ENCODE measurements at places on chromosomes 11 and 22. TPM values are rescaled to one million over a fixed set of nuclear protein-coding genes. Genes with fewer than 3 reads are reported as not detected.

- no peak overlapping the region for H3K4me3 ChIP-seq
- no peaks in the 10 kb centered on the region for H3K36me3 ChIP-seq
Observed at GRCh38 chr11:17528906-17529843, 15.0 kb downstream of the USH1C start.

DNA sequence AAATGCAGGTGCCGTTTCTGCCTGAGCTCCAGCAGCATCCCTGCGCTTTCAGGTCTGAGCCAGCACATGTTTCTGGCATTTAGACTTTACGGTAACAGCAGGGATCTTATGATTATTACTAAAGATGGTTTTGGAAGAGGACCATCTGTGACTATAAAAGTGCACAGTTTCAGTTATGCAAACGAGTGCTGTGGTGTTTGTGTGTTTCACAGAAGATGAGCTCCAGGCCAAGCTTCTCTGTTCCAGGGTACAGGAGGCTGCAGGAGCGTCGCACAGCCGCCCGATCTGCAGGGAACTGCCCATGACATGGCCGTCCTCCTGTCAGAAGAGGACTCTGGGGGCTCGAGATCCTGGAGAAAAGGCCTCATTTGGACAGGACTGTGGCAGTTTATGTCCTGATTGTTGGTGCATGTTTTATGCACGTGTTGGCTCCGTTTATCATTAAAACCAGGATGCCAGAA lies 297.3 kb downstream of the TBC1D22A start:
- H3K27ac ChIP-seq, result no peak overlapping the region
- H3K4me3 ChIP-seq, result no peak overlapping the region
- H3K36me3 ChIP-seq, result peaks cover 6% of the 10 kb centered on the region
- H3K4me1 ChIP-seq, result no peaks in the 10 kb centered on the region
- no peaks in the 10 kb centered on the region for H3K27me3 ChIP-seq
- DNase-seq, result no peak

GRCh38 chr11:28420099-28420498 lies 311.9 kb downstream of the METTL15 start:
- no peak overlapping the region for H3K4me3 ChIP-seq
- no peak for DNase-seq
- H3K27me3 ChIP-seq, result no peaks in the 10 kb centered on the region
- H3K4me1 ChIP-seq, result no peaks in the 10 kb centered on the region
- H3K36me3 ChIP-seq, result no peaks in the 10 kb centered on the region

GRCh38 chr11:114149689-114150407 lies 90.3 kb downstream of the ZBTB16 start:
- peaks cover 24% of the 10 kb centered on the region for H3K36me3 ChIP-seq
- H3K4me1 ChIP-seq, result peaks cover 48% of the 10 kb centered on the region
- no peak overlapping the region for H3K4me3 ChIP-seq
- H3K27ac ChIP-seq, result peak overlapping the region; percentile 99
- H3K27me3 ChIP-seq, result no peaks in the 10 kb centered on the region
- no peak for DNase-seq

DNA sequence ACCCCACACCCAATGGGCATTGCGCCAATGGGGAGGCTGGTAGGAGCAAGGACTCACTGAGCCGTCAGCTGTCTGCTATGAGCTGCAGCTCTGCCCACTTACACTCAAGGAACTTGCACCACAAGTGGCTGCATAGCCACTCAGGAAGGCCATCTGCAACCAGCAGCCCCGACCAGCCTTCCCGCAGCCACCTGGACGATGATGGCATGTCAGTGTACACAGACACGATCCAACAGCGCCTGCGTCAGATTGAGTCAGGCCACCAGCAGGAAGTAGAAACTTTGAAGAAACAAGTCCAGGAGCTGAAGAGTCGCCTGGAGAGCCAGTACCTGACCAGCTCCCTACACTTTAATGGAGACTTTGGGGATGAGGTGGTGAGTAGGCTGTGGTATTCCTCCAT lies 59.8 kb upstream of the HORMAD2 start:
- H3K36me3 ChIP-seq, result peaks cover 95% of the 10 kb centered on the region
- no peaks in the 10 kb centered on the region for H3K4me1 ChIP-seq
- DNase-seq, result no peak
- no peaks in the 10 kb centered on the region for H3K27me3 ChIP-seq

DNA sequence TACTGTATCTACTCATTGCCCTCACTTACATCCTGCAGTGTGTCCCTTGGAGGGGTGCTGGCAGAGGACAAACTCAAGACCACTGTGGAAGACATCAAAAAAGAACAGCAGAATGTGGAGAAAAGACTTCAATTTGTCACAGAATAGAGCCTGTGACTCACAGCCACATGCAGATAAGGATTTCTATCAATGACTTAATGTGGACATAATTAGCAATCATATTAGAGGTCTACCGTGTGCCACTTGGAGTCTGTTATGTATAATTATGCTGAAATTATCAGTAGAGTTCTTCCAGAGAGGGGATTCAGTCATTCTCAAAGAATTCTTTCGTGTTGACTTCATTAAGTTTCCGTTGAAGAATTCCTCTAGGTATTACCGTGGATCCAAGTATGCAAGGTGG lies 473.5 kb downstream of the MIAT start:
- H3K27ac ChIP-seq, result no peak overlapping the region
- H3K4me3 ChIP-seq, result no peak overlapping the region
- DNase-seq, result no peak
- H3K4me1 ChIP-seq, result no peaks in the 10 kb centered on the region

DNA sequence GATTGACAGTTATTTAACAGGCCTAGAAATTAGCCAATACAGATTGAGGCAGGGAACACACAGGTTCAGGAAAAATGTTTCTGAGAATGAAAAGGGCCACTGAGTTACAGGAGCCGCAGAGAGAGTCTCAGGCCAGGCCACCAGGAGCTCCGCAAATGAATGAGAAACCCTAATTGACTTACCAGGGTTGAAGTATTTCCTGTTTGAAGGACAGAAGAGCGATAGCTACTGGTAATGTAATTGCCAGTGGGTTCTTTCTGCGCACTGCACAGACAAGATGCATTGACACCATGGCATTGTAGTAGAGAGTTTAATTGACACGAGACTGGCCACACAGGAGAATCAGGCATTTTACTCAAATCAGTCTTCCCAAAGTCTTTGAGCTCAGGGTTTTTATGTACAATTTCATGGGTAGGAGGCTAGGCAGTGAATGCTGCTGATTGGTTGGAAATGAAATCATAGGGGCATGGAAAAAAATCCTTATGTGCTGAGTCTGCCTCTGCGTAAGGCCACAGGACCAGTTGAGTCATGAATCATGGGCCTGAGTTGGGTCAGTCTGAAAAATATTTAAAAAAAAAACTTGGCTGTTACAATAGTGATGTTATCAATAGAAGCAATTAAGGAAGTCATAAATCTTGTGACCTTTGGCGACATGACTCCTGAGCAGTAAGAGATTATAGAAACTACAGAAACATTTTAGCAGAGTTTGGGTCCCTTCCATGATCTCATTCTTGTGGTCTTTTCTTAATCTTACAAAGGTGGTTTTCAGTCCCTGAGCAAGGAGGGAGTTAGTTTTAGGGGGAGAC lies 203.8 kb downstream of the CASP12 start:
- no peaks in the 10 kb centered on the region for H3K27me3 ChIP-seq
- no peak overlapping the region for H3K27ac ChIP-seq
- no peak for DNase-seq
- no peaks in the 10 kb centered on the region for H3K4me1 ChIP-seq

GRCh38 chr11:2273311-2273710 lies 2.9 kb upstream of the ASCL2 start:
- H3K4me1 ChIP-seq, result peaks cover 10% of the 10 kb centered on the region
- no peaks in the 10 kb centered on the region for H3K36me3 ChIP-seq
- no peak overlapping the region for H3K4me3 ChIP-seq
- DNase-seq, result peak; percentile 42
- H3K27ac ChIP-seq, result no peak overlapping the region

GRCh38 chr22:49962751-49963646 lies 2.4 kb downstream of the PIM3 start:
- H3K27ac ChIP-seq, result peak overlapping the region; percentile 96
- H3K27me3 ChIP-seq, result no peaks in the 10 kb centered on the region
- peak; percentile 69 for DNase-seq
- H3K4me1 ChIP-seq, result no peaks in the 10 kb centered on the region
- H3K36me3 ChIP-seq, result peaks cover 18% of the 10 kb centered on the region

- no peaks in the 10 kb centered on the region for H3K27me3 ChIP-seq
- no peak overlapping the region for H3K4me3 ChIP-seq
- no peak for DNase-seq
- no peaks in the 10 kb centered on the region for H3K36me3 ChIP-seq
Observed at GRCh38 chr11:26278354-26278753, 53.6 kb upstream of the ANO3 start.

DNA sequence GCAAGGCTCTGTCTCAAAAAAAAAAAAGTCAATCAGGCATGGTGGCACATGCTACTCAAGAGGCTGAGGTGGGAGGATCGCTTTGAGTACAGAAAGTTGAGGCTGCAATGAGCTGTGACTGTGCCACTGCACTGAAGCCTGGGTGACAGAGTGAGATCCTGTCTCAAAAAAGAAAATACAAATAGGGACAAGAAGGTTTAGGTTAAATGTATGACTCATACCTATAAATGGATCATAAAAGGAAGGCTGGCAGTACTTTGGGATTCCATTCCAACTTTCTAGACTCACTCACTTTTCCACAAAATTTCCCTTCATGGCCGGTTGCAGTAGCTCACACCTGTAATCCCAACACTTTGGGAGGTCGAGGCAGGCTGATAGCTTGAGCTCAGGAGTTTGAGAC lies 25.6 kb upstream of the OSBP start:
- no peak overlapping the region for H3K27ac ChIP-seq
- H3K4me3 ChIP-seq, result no peak overlapping the region
- H3K36me3 ChIP-seq, result peaks cover 86% of the 10 kb centered on the region
- no peaks in the 10 kb centered on the region for H3K4me1 ChIP-seq
- DNase-seq, result no peak

DNA sequence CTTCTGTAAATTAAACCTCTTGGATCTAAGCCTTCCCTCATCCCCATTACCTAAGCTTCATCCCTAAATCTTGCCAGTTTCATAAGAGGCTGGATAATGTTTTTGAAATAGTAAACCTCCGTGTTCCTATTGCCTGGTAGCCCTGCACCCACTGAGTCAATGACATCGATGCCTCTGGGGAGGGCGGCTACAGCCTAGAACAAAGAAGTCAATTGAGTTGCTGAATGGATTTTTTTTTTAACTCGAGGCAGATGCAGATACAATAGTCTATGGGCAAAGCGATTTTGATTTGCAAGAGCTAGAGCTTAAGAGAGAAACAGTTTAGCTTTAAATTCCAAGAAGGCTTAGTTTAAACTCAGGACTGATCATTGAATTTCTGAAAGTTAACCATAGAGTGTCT lies 121.3 kb downstream of the NECTIN1 start:
- DNase-seq, result no peak
- H3K27ac ChIP-seq, result no peak overlapping the region
- no peaks in the 10 kb centered on the region for H3K27me3 ChIP-seq
- no peak overlapping the region for H3K4me3 ChIP-seq
- no peaks in the 10 kb centered on the region for H3K36me3 ChIP-seq
- H3K4me1 ChIP-seq, result no peaks in the 10 kb centered on the region

DNA sequence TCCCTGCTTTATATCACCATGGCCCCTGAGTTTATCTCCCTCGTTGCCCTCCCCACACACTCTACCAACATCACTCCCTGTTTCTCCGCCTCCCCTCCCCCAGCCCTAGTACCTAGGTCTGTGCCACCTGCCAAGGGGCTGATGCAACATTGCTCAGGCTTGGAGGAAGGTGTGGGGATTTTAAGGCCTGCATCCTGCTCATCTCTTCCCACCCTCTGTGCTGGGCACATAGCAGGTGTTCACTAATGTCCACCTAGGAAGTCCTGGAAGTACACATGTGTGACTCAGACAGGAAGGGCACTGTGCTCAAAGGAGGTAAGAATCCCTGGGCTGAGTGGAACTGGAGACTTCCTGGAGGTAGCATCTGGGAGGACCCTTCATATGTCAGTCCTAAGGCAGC lies 37.0 kb downstream of the PDE2A start:
- H3K36me3 ChIP-seq, result no peaks in the 10 kb centered on the region
- H3K4me3 ChIP-seq, result no peak overlapping the region
- no peak for DNase-seq
- no peaks in the 10 kb centered on the region for H3K4me1 ChIP-seq
- H3K27ac ChIP-seq, result no peak overlapping the region
- peaks cover 9% of the 10 kb centered on the region for H3K27me3 ChIP-seq

- no peak for DNase-seq
- no peak overlapping the region for H3K4me3 ChIP-seq
- no peaks in the 10 kb centered on the region for H3K27me3 ChIP-seq
- no peak overlapping the region for H3K27ac ChIP-seq
- no peaks in the 10 kb centered on the region for H3K4me1 ChIP-seq
Observed at GRCh38 chr11:78355309-78355705, 62.3 kb downstream of the GAB2 start.

GRCh38 chr11:2212411-2213251 lies 41.0 kb upstream of the TH start:
- no peaks in the 10 kb centered on the region for H3K36me3 ChIP-seq
- DNase-seq, result peak; percentile 47
- H3K4me1 ChIP-seq, result no peaks in the 10 kb centered on the region
- no peak overlapping the region for H3K27ac ChIP-seq

GRCh38 chr11:101390539-101390938 lies 193.3 kb downstream of the TRPC6 start:
- H3K36me3 ChIP-seq, result no peaks in the 10 kb centered on the region
- DNase-seq, result no peak
- H3K27ac ChIP-seq, result no peak overlapping the region
- no peaks in the 10 kb centered on the region for H3K4me1 ChIP-seq
- no peak overlapping the region for H3K4me3 ChIP-seq
- H3K27me3 ChIP-seq, result no peaks in the 10 kb centered on the region

TNNT3 gene
- 10.1 TPM for total RNA-seq

CALCA gene
- total RNA-seq, result not detected

PDE2A gene
- 403 TPM for total RNA-seq

OVCH2 gene
- total RNA-seq, result not detected

RFPL3 gene
- total RNA-seq, result not detected

OR8G1 gene
- not detected for total RNA-seq

C11orf52 gene
- not detected for total RNA-seq

KDM4E gene
- not detected for total RNA-seq

OR56B1 gene
- total RNA-seq, result not detected

FJX1 gene
- 16.4 TPM for total RNA-seq

JAM3 gene
- 59.8 TPM for total RNA-seq

RBMXL2 gene
- total RNA-seq, result not detected
